Aorta (tissue), 5 donors: ENCODE measurements at places on chromosomes 6 and 20. TPM values are rescaled to one million over a fixed set of nuclear protein-coding genes. Genes with fewer than 3 reads are reported as not detected.
A peak's percentile ranks its signal among the peaks of the same experiment; 100 is the strongest.

GRCh38 chr6:70668499-70668812, 773 bp downstream of the SMAP1 start:
- no peak for DNase-seq

- DNase-seq = no peak
These were observed 100.4 kb downstream of the SNX5 start for GRCh38 chr20:17868151-17868550.

DNA sequence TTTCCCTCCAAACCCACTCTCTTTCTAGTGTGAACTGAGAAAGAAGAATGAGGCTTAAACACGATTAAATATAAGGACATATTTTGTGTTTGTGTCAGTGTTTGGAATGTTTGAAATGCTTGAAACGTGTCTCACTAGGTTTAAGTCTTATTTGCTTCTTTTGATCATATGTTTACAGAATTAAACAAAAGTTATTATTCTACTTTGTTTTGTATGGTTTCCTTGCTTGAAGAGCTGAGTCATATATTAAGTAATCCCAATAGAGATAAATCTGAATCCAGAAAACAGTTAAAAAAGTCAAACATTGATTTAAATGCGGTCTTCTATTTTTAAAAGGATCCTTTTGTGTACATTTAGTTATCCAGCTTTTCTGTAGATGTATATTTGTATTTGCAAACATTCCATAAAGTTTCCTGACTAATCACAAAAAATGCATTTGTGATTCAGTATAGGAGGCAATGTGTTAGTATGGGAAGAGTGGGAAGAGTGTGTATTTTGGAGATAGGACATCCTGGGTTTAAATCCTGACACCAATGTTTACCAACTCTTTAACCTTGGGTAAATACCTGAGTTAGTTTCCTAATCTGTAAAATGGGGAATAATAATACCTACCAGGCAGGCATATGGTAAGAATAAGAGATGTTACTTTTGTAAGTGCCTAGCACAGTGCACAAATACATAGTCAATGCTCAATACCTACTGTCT, 72.9 kb downstream of the TSBP1 start:
- no peak for DNase-seq

- DNase-seq = no peak
These were observed 774.5 kb downstream of the EYS start for GRCh38 chr6:64932486-64932885.

GRCh38 chr20:23302801-23303200, 47.8 kb upstream of the NXT1 start:
- no peak for DNase-seq

- no peak for DNase-seq
These were observed 249.9 kb downstream of the KHDC1L start for GRCh38 chr6:72975352-72975752.

DNA sequence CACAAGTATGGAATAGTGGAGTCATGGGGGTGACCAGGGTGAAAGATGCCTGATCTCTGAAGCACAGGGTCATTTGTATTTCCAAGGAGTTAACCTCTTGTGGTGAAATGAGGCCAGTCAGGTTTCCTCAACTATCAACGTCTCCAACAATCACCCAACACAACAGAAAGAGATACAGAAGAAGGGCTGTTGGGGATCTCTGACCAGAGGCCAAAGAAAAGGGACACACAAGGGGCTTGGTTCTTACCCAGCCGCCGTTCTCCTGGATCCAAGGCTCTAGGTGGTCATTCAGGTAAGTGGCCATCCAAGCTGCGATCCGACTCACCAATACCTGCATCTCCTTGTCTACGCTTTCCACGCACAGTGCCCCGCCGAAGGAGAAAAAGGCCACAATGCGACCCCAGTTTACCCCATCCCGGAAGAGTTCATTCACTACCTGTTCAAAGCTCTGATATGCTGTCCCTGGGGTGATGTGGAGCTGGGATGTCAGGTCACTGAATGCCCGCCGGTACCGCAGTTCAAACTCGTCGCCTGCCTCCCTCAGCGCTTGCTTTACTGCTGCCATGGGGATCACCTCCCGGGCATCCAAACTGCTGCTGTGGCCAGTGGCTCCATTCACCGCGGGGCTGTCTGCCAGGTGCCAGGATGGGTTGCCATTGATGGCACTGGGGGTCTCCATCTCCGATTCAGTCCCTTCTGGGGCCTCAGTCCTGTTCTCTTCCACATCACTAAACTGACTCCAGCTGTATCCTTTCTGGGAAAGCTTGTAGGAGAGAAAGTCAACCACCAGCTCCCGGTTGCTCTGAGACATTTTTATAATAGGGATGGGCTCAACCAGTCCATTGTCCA, 1.0 kb downstream of the BCL2L1 start:
- DNase-seq = peak; percentile 80

DNA sequence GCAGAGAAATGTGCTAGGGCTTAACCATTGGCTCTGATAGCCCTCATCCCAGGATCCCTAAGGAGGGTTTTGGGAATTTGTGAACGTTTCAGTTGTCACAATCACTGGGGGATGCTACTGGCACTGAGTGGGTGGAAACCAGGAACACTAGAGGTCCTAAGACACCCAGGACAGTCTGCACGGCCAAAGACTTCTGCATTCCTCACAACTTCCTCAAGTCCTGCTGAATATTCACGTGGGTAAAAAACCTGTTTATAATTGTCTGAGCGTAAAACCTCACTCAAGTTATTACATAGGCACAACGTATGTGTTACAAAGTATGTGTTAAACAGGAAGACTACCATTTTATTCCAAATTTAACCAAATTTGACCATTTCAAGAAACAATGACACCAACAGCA, 52.4 kb downstream of the GMDS start:
- no peak for DNase-seq

GRCh38 chr6:168877821-168878282, 375.8 kb downstream of the THBS2 start:
- no peak for DNase-seq

KCNQ2 gene
- not detected for polyA plus RNA-seq

HLA-DRB5 gene
- 0.15 TPM for polyA plus RNA-seq

TMEM242 gene
- polyA plus RNA-seq = 12.0 TPM

DNA sequence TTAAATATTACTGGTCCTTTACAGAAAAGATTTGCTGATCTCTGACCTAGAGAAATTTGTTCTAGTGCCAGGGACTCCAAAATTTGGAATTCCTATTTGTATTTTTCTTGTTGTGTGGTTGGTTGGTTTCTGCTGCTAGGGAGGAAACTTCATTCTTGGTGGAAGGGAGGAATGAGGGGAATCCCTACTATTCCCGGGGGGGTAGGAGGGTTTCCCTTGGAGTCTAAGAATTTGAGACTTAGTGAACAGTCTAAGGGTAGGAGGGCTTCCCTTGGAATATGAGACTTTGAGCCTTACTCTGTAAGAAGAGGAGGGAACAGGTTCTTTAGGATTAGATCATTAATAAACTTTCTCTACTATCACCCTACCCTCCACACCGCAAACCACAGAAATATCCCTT, 67.1 kb upstream of the ADGRF1 start:
- DNase-seq = no peak

DNA sequence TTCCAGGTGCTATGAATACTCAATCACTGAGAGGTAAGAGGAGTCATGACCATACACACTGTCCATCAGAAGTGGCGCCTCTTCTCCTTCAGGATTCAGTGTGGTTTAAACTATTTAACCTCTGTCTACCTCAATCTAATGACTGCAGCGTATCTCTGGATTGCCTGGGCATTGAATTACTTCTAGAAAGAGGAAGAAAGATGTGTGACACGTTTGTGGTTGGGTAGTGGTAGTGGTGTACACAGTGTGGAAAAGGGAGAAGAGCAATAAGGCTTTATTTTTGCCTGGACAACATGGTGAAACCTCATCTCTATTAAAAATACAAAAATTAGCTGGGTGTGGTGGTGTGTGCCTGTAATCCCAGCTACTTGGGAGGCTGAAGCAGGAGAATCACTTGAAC, 38.0 kb upstream of the ECHDC1 start:
- no peak for DNase-seq

DNA sequence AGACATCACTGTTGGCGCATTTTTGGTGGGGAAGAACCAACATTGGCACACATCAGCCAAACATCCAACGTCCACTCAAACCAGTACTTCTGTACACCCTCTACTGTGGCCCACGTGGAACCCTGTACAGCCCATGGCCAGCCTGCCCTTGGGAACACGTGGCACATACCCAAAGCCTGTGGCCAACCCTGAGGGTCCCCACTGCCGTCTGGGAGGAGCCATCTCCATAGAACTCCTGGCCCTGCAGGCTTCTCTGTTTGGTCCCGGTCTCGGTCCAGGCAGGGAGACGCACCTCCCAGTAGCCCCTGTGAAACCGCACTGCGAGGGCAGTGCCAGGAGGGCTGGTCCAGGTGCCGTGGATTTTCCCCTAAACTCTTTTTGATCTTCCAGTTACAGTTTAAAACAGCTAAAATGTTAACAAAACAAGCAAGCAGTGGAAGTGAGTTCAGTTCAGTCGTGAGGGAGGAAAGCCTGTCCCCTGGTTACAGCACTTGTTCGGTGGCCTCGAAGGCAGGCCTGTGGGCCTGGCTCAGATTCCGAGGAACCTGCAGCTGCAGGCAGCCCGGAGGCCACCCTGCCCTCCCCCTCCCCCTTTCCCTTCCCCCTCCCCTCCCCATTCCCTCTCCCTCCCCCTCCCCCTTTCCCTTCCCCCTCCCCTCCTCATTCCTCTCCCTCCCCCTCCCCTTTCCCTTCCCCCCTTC, 233.7 kb downstream of the DLL1 start:
- DNase-seq = no peak

DNA sequence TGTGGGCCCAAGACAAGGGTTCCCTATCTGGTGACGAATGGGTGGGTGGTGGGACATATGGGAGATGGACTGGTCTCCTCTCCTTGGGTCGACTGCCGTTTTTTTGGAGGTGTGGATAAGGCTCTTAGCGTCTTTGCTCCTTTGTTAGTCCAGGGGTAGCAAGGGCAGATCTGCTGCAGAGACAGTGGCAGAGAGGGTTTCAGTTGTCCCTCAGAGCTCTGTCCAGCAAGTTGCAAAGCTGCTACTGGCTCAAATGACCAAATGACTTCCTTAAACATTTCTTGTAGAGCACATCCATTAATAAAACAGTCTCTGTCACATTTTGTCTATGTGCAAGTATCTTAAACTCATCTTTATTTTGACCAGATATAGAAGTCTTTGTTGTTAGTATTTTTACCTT, 508.0 kb upstream of the ADGRB3 start:
- DNase-seq = no peak

DNA sequence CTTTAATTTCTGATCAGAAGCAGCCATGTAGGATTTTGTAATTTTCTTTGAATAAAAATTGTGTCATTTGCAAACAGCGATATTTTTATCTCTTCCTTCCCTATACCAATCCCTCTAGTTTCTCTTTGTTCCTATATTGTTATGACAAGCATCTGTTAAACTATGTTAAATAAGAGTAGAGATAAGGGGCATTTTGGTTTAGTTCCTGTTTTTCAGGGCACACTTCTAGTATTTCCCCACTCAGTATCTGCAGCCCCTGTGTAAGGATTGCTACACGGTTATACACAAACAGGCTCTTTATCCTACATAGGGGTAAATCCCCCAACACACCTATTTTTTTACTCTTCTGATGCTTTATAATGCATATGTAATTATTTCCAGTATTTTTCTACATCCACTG, 42.1 kb downstream of the TRERF1 start:
- DNase-seq = no peak

DNA sequence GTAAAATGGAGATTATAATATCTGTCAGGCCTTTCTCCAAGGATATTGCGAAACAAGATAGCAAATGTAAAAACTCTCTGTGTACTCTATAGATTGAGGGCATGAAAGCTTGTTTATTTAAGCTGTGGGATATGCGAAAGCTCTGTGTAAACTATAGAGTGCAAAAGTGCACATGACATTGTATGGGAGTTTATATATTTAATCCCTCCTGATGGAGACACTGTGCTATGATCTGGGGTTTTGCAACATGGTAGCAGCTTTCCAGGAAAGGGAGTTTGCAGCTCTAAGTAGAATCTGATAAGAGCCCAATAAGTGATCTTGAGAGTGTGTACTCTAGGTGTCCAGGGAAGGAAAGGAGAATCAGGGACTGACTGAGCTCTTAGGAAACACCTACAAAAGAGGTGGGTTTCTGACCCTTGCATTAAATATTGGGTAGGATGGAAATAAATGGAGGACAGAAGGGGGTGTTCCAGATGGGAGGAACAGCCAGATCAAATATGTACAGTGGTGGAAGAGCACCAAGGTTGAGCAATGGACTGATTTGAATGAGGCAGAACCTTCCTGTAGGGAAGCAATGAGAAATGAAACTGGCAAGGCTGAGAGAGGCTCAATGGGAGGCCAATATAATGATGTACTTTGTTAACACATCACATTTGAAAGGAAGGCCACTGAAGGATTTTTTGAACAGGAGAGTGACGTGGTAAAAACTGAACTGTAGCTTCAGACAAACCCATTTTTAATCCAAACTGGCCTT, 450.1 kb downstream of the GJA1 start:
- no peak for DNase-seq

DNA sequence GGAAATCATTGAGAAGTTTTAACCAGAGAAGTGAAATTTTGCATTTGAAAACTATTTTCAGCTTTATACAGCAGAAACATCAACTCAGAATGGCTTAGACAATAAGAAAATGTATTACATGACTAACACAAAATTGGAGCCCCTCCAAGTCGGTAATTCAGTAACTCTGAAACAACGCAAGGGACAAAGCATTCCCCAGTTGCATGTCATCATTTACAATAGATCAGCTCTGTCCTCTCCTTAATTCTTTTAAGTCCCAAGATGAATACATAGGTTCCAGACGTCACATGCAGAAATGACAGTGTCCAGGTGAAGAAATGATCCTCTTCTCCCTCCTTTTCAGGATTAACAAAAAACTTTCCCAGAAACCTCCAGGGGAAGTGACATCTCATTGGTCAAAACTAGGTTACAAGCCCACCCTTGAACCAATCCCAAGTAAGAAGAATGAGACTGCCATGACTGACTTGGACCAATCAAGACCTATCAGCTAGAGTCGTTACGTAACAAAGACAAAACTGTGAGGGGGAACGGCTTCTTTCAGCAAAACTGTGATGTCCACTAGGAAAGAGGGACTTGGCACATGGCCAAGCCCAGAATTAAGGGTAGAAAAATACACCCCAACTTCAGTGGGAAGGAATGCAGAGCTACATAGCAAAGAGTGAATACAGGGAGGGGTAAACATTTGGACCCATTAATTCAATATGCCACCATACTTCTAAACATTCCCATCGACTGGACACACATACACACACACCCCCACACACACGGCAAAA, 149.8 kb upstream of the PRND start:
- no peak for DNase-seq

GRCh38 chr6:45253453-45253852, 74.7 kb upstream of the RUNX2 start:
- no peak for DNase-seq

FNDC1 gene
- 0.38 TPM for polyA plus RNA-seq

DAAM2 gene
- 27.3 TPM for polyA plus RNA-seq

GRCh38 chr6:67606906-67607828, 1027.9 kb upstream of the ADGRB3 start:
- DNase-seq = no peak

GRCh38 chr20:35238735-35239134, 12.2 kb downstream of the MMP24 start:
- no peak for DNase-seq

TSHZ2 gene
- 1.6 TPM for polyA plus RNA-seq
